Stimulated activated CD8-positive, alpha-beta memory T cell treated with anti-CD3 and anti-CD28 coated beads, Interleukin-4, amount 100 ng/mL, for 1 hour (primary cell): ENCODE measurements at places on chromosomes 3 and 15.

- DNase-seq = no peak
These were observed 11.2 kb upstream of the LOXL1 start for GRCh38 chr15:73915082-73915481.

GRCh38 chr3:28191363-28191762, 50.1 kb upstream of the CMC1 start:
- no peak for DNase-seq

GRCh38 chr3:99883693-99884092, 66.0 kb downstream of the CMSS1 start:
- DNase-seq = no peak

GRCh38 chr15:56653107-56653506, 80.2 kb downstream of the ZNF280D start:
- DNase-seq = no peak

- no peak for DNase-seq
These were observed 11.6 kb upstream of the AEN start for GRCh38 chr15:88609344-88610090.

DNA sequence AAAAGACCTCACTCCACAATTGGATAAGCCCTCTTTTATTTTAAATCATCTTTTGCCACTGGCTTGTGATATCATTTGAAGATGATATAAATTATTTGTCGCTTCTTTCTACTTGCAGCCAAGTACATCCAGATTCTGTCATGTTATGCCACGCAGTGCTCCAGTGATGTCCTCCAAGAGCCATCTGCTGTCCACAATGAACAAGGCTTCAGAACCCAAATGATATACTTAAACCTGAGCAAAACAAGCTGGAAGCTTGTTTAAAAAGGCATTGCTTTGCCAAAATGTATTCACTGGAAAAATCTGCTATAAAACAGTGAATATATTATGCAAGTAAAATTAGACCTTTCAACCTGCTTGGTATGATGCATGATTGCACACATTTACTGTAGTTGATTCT, 58.8 kb upstream of the ARL6 start:
- DNase-seq = no peak

DNA sequence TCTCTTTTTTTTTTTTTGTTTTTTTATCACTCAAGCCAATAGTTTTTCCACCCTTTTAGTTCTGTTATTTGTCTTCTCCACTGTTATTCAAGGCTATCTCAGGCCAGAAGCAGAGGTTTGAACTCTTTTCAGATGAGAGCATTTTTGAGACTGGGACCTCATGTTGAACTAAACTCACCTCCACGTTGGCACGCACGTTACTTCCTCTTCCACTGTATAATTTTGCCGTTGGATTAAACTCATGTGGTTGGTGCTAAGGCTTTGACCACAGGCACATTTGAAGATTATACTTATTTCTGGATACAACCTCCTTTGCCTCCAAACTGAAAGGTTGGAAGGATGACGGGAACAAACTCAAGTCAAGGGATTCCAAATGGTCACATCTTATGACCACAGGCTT, 501.3 kb upstream of the TPRG1 start:
- no peak for DNase-seq

DNA sequence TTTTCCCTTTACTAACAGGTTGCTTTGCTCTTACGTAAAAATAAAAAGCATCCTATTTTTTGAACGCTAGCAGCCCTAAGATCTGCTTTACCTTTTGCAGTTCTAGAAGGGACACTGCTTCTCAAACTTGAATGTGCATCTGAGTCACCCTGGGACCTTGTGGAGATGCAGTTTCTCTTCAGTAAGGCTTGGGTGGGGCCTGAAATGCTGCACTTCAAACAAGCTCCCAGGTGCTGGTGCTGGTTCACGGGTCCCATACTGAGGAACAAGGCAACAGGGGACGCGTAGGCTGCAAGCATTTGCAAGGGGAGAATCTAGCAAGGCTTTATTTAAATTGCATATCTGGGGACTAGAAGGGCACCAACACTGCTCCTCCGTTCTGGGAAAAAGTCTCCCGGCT, 30.0 kb downstream of the MB21D2 start:
- DNase-seq = no peak

GRCh38 chr15:88664151-88664778, 25.4 kb downstream of the ISG20 start:
- DNase-seq = no peak

GRCh38 chr15:91892436-91892835, 38.9 kb downstream of the SLCO3A1 start:
- no peak for DNase-seq

GRCh38 chr3:136862617-136863322, 762 bp downstream of the NCK1 start:
- DNase-seq = peak; percentile 3

GRCh38 chr3:177676947-177677587, 479.8 kb upstream of the TBL1XR1 start:
- no peak for DNase-seq

GRCh38 chr15:80434926-80435720, 30.9 kb downstream of the ARNT2 start:
- no peak for DNase-seq

DNA sequence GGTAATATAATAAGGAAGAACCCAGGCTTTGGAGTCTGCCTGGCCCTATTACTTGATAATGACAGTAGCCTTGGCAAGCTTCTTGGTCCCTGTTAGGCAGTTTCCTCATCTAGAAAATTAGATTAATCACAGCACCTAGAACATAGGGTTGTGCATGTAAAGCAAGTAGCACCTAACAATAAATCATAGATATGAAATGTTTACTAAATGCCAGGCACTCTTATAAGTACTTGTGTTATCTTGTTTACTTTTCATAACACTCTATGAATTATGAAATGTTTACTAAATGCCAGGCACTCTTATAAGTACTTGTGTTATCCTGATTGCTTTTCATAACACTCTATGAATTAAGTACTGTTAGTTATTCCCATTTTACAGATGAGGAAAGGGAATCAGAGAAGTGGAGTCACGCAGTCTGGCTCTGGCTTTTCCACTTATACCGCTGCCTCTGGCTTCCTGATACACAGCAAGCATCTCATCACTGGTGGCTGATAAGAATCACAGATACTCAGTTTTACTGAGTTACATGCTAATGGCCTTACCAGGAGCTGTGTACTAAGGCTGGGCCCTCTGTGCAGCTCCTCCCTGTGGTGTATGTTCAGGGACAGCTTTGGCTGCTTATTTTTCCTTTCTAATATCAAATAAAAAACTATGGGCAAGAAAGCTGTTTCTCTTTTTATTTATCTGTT, 123.4 kb downstream of the FEZF2 start:
- no peak for DNase-seq

DNA sequence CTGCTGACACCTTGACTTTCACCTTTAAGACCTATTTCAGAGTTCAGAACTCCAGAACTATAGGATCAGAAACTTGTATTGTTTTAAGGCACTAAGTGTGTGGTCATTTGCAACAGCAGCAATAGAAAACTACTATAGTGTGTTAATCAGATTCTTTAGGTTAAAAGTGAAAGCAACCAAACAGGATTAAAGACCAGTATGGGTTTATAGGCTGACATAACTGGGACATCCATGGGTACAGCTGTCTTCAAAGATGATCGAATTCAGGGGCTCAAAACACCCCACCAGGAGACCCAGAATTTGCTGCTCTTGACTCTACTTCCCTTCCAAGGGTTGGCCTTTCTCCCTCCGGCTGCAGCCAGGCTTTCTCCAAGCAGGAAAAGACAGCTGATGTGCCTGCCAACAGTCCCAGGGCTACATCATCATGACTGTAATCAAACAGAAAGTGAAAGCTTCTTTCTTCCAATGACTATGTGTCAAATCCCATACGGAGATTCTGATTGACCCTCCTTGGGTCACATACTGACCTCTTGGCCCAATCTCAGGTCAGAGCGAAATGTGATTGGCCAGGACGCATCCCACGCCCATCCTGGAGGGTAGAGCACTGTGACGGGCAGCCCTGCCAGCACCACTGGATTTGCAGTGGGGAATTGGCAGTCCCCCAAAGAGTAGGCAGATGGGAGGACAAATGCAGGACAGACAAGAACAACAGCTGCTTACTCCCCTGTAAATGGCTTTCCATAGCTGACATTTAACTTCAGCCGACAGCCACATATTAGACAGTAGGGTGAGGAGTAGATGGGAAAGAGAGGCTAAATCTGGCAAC, 51.4 kb upstream of the RNF7 start:
- no peak for DNase-seq

DNA sequence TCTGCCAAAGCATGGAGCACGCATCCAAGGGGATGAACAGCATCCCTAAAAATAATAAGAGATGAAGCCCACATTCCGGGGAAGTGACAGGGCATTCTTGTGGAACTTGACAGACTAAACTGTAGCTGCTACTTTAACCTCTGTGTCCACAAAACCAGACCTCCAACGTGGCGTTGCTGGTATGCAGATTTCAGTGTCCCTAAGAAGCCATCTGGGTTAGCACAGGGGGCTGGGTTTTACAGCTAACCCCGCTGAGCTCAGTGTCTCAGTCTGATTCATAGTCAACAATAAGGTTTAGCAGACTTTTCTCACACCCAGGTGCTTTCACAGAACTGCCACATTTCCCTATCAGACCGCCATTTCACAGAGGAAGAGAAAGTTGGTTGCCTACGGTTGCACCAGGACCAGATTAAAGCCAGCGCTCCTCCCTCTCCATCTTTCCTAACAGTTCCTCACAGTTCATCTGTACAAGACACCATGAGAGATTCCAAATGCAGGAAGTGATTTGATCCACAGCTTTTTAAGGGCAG, 61.6 kb upstream of the CTDSPL start:
- DNase-seq = no peak

DNA sequence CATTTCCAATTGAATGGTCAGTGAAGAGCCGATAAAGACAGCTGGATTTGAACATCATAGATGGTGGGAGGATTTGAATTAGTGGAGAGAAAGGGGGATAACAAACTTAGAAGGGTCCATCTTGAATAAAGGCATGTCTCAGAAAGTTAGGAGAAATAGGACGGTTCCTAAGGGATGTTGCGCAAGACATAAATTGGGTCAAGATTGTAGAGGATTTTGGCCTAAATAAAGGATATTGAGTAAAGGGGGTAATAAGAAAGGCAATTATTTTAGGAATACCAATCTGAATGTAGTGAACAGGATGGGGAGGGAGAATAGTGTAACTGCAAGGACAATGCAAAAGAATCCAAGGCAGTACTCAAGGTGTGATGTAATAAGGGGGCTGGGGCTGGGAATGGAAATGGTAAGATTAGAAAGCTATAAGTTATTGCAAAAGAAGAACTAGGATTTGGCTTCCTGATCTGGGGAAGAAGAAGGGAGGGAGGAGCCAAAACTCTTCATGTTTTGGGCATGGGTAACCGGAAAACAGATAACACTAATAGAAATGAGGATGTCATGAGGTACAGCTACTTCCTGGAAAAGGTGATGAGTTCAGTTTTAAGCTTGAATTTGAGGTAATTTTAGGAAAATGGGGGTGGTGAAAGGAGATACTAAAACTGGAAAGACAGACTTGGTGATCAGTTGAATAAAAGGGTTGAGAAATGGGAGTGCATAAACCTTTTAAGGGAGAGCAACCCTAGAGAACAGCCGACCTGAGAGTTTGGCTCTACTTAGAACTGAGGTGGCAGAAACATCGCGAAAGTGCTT, 17.3 kb upstream of the TRPC1 start:
- DNase-seq = no peak

- DNase-seq = no peak
These were observed 8.4 kb upstream of the ANP32A start for GRCh38 chr15:68829068-68829467.

DNA sequence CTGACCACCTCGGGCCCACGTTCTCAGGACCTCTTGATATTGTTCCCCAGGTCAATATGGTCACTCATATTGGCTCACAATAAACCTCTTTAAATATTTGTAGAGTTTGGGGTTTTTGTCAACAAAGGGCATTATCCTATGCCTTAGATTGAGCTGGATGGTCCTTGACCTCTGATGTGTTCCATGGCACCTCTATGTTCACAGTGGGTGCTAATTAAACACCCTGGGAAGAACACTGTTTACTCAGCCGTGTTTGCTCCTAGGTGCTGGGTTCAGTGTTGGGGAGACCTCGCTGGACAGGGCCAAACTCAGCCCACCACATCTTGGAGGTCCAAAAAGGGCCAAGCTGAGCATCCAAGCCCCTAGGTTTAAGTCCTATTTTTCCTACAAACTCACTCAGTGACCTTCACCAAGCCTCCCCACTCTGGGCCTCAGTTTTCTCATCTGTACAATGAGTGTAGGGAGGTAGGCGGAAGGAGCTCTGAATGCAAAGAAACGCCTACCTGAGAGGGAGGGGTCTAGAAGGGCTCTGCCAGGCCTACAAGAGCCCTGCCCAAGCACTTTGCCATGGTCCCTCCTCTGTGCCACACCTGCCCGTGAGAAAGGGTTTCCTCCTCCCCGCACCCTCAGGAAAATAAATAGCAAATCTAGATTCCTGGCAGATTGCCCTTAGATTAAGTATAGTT, 7.2 kb downstream of the FAM174B start:
- no peak for DNase-seq

DNA sequence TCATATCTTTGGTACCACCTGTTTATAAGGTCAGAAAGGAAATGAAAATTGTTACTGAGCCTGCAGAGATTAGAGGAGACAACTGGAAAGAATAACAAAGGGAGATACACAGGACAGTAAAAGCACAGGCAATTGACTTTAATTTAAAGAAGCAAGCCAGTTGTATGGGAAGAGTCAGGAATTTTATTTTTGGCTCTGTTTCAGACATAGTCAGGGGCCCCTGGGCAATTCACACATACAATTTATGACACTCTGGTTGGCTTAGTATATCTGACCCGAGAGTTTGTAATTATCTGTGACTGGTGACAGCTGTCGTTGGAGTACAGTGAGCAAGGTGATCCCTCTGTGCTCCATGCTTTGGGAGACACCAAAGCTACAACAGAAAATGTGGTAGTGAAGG, 591.9 kb upstream of the NECTIN3 start:
- no peak for DNase-seq

DNA sequence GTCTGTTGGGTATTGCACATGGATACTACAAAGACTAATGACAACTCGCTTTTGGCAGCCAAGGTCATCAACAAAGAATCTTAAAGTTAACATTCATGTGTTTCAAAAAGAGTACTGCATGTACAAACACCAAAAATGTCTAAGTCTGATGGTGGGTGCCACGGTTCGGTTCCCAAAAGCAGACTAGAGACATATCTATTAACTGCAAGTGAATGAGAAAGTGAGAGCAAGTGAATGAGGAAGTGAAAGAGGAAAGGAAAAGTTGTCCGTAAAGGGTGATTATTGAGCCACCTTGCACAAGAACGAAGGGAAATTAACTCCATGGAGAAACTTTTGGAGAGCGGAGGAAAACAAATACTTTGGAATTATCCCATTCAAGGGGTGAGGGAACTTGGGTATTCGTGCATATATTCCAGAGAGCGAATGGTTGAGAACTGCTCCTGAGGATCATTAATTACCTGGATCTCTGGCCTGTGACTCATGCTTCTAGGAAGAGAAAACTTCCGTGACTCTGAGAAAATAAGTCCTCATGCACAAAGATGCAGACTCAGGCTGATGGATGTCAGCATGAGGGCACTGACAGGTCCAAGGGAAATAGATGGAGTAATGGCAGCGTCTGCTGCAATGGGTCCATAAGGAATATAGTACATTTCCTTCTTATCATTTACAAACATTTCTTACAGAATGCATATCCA, 336.5 kb upstream of the TGFBR2 start:
- DNase-seq = no peak

GRCh38 chr3:136437043-136437442, 186.9 kb downstream of the PCCB start:
- DNase-seq = no peak

GRCh38 chr15:70748281-70748747, 15.0 kb downstream of the UACA start:
- no peak for DNase-seq
